ENCODE measurements at places on chromosomes 1 and 21.

GRCh38 chr1:43446388-43446740 lies 7.4 kb downstream of the HYI start:
- DNase-seq, result no peak

GRCh38 chr1:38746941-38747600 lies 112.5 kb downstream of the RRAGC start:
- no peak for DNase-seq

DNA sequence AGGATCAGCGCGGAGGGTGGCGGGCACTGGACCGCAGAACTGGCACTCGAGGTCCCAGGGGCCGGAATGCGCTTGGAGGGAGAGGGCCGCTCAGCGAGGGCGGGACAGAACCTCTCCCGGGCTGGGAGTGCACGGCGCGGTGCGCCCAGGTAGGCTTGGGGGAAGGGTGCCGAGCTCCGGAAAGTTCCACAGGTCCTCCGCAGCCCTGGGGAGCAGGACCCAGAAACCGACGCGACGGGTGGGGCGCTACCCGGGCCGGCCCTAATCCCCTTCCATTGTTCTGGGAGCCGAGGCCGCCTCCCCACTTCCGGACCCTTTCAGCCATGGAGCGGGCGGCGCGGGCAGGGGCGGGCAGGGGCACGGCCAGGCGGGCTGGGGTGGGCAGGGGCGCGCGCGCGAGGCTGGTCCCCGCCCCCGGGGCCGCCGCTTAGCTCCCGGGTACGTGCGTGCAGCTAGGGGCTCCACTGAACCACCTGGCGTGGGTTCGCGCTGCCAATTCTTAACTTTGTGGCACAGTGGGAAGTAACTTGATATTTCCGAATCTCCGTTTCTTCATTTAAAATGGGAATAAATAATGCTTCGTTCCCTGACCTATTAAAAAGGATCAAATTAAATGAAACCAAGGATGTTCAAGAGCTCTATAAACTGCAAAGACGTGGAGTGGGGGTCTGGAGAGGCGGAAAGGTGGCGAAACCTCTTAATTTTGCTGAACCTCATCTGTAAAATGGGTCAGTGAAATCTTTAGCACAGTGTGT lies 20.7 kb downstream of the LGR6 start:
- DNase-seq, result no peak

DNA sequence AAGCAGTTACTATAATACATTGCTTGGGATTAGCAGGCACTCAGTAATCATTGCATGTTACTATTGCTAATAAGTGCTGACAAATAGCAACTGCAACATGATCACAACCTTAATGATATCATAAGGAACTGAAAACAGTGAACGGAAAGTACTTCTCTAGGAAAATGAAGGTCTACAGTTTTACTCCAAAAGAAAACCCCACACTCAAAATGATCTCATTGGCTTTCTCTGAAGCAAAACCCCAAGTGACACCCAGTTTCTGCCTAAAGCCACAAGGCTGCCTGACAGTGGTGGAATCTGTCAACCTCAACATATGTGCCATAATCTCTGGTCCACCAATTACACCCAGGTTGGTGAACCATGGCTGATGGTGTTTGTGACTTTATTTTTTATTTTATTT lies 137.6 kb downstream of the PTGER3 start:
- no peak for DNase-seq

- DNase-seq, result no peak
Measured at GRCh38 chr1:17587693-17588047, 48.2 kb downstream of the ARHGEF10L start.

- DNase-seq, result no peak
Measured at GRCh38 chr1:170356585-170356984, 175.4 kb upstream of the GORAB start.

GRCh38 chr1:211564084-211564483 lies 14.9 kb downstream of the SLC30A1 start:
- no peak for DNase-seq

GRCh38 chr1:107213225-107213624 lies 72.4 kb downstream of the NTNG1 start:
- no peak for DNase-seq

DNA sequence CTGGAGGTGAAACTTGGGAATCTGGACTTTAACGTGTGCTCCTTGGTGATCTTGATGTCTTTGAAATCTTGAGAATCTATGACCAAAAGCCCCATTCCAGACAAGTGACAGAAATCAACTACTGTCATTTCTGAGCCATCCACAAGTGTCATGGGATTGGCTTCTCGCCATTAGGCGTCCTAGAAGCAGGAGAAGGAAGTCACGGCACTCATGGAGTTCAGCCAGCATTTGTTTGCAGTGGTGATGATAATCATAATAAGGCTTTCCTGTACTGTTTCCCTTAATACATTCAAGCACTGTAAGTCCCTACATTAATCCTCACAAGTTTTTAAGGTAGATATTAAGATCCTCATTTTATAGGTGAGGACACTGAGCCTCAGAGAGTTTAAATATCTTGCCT lies 11.9 kb downstream of the F5 start:
- no peak for DNase-seq

GRCh38 chr1:67342076-67342890 lies 34.6 kb downstream of the IL12RB2 start:
- DNase-seq, result peak; percentile 39

DNA sequence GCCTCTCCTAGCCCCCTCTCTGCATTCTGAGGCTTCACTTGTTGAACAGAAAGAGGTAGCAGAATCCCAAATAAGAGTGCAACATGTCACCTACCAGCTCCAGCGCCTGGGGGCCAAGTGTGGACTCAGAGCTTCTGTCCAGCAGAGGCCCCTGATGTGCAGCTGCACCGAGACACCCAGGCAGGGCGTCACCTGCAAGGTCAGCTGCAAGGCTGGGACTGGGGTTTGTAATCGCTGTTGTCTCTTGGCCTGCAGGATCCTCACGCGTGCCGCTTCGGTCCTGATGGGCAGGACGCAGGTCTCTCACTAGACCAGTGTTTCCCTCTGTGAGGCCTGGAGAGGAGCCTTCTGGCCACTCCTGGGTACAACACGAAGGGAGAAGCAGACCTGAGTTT lies 4.3 kb upstream of the SLX9 start:
- no peak for DNase-seq

- DNase-seq, result no peak
Measured at GRCh38 chr1:31364561-31365250, 8.2 kb downstream of the FABP3 start.

GRCh38 chr1:66439031-66439740 lies 94.8 kb upstream of the SGIP1 start:
- no peak for DNase-seq

GRCh38 chr1:61186753-61187152 lies 104.4 kb downstream of the NFIA start:
- DNase-seq, result no peak

DNA sequence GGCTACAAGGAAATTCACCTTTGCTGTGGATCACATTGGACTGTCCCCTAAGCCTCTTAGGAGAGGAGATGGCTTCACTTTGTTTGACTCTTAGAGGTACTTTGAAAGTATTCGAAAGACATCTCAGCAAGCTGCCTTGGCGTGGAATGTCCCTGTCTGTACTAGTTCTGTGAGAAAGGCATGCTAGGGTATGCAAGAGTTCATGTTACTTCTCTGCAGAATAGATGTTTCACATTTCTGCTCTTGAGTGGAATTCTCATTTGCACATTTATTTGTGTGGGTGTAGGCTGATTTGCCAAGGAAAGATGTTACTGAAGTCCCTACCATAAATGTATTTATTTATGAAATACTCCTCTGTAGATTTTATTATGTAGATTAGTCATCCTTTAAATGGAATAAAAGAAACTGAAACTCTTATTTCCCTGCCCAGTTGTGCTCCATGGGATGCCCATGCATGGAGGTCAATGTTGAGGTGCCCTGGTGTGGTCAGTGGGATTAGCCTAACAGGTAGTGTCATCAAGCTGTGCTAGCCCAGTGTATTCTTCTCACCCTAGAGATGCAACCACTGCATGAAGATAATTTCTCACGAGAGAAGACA lies 13.8 kb downstream of the MIA3 start:
- no peak for DNase-seq

DNA sequence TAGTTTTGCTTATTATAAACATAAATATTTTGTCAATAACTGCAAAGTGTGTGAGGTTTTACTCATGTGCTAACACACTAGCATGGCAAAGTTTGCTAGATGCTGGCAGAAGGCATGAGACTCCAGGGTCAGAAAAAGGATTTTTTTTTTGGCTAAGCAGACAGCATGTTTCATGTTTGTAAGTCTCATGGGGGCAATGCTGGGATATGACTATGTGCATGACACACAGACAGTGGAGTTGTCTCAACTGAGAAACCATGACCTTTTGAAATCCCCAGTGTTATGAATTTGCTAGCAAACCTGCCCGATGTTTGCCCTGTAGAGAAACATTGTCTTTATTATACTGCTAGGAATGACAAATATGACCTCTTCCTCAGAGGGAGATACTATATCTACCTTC lies 448.2 kb downstream of the BRINP3 start:
- DNase-seq, result no peak

GRCh38 chr21:28418726-28419514 lies 573.8 kb downstream of the LTN1 start:
- no peak for DNase-seq

DNA sequence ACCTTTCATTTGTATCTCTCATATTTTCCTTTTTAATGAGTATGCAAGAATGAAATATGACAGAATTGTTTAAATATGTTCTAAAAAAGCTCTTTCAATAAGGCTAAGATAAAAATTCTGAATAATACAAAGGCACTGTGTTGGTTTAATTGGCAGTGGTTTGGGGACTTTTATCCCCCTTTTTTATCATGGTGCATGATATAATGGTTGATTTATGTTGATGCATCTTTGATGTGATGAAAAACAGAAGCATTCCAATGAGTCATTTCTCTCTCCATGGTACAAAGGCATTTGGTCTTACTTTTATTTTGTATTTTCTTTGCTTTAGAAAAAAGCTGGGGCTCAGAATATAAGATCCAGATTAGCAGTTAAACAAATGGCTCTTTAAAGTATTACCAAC lies 127.2 kb upstream of the GREM2 start:
- no peak for DNase-seq

- DNase-seq, result no peak
Measured at GRCh38 chr1:187336441-187337168, 507.9 kb downstream of the PLA2G4A start.

GRCh38 chr1:19372602-19373001 lies 60.5 kb downstream of the SLC66A1 start:
- no peak for DNase-seq

GRCh38 chr1:10717296-10718082 lies 79.0 kb downstream of the CASZ1 start:
- no peak for DNase-seq

- DNase-seq, result no peak
Measured at GRCh38 chr1:92443893-92444292, 42.8 kb downstream of the GFI1 start.

DNA sequence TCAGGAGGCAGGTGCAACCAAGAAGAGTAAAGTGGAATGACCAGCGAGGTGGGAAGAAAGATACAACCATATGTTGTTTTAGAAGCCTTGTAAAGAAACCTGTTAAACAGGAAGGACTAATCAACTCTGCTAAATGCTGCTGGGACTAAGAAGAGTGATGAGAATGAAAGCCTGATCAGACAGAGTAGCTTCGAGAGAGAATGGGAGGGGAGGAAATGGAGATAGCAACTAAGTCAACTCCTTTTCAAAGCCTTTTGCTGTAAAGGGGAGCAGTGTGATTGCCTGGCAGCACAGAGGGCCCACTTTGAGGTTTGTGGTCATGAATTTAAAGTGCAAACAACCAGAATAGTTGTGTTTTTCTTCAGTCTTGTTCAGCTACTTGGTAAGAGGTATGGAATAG lies 31.4 kb downstream of the SLC30A7 start:
- DNase-seq, result peak; percentile 76
